ENCODE measurements at places on chromosomes 2 and 18.

DNA sequence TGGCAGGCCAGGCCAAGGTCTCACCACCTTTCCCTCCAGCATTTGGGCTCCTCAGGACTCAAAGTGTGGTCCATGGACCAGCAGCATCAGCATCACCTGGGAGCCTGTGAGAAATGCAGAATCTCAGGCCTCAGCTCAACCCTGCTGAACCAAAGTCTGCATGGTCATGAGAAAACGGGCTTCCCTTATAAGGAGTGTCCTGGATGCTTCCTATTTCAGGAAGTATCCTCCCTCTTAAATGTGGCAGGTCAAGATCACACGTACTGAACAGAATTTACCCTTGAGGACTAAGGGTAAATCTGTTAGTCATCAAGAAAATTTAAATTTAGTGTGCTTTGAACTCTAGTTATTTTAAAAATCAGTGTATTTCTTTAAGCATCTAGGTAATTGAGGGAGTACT lies 11.8 kb downstream of the CD8A start:
- no peak for DNase-seq

GRCh38 chr18:74291472-74291770 lies 342 bp downstream of the CYB5A start:
- peak; percentile 60 for DNase-seq

DNA sequence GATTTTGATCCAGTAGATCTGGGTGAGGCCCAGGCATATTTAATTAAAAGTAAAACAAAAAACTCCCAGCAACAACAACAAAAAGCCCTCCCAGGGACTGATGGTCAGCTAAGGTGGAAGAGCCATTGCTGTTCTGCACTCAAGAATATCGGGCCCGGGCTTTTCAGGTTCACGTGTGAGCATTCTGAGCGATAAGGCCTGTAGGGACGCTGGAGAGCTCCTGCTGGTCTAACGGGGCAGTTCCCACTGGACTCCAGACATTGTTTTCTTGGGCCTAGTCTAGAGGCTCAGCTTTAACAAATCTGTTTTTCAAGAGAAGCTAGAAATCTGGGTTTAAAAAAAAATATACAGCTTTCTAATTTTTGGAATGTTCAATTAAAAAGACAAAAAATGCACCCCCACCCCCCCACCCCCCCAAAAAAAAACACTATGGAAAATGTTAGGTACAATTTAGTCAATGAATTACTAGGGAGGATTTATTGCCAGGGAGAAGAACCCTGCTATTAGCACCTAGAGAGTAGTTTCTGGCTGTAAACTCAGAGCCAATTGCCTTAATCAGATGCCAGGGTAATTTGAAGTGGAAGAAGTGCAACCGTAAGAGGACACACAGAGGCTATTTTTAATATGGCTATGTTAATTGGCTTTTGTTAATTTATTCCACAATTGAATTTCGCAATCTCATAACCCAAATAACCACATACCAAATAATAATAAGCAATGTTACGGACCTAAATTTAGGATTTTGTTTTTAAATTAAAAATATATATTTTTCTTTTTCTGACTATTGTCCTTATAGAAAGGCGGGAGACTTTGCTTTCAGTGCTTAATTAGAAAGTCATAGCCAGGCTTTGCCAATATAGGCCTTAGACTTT lies 78.9 kb downstream of the MAP4K4 start:
- DNase-seq = no peak

DNA sequence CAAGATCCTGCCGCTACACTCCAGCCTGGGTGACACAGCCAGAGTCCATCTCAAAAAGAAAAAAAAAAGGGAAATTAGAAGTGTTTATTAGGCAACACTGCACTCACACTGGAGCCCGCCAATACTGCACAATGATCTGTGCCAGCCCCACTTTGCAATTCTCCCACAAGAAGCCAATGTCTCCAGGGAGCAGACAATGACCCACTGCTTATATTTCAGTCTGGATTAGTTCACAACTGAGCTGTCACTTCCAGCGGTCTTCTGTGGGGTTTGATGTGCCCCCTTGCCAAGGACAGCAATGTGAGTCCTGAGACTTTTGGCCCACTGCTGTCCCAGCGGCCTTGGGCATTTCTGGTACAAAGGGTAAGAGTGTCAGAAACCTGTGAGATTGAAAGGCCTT lies 85.6 kb upstream of the PPM1B start:
- no peak for DNase-seq

GRCh38 chr2:73828818-73829570 lies at the start of gene STAMBP:
Gene STAMBP (plus strand): TSS chr2:73828961. CDS start chr2:73830857, 1,896 bp downstream.
- peak; percentile 91 for DNase-seq

DNA sequence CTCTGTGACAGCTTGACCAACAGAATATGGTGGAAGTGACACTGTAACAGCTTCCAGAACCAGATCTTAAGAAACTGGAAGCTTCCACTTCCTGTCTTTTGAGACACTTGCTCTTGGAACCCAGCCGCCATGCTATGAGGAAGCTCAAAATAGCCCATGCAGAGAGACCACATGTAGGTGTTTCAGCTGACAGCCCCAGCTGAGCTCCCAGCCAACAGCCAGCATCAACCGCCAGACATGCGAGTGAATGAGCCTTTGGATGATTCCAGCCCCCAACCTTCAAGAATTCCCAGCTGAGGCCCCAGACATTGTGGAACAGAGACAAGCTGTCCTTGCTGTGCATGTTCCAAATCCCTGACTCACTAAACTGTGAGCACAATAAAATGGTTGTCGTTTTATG lies 27.9 kb downstream of the ACVR1 start:
- DNase-seq = no peak

DNA sequence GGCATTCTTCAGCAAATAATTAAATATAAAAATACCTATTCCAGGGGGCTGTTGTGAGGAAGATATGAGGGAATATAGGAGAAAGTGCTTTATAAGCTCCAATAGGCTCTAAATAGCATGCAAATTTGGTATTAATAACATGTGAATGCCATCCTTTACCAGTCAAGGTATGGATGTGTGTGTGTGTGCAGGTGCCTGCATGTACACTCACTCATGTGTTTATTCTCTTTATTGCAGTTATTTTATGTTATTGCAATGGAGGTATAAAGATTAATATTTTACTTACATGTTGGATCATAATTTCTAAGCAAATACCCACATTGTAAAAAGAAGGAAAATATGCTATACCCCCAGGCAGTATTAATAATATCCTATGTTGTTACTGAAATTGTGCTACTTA lies 1093.0 kb upstream of the GYPC start:
- no peak for DNase-seq

DNA sequence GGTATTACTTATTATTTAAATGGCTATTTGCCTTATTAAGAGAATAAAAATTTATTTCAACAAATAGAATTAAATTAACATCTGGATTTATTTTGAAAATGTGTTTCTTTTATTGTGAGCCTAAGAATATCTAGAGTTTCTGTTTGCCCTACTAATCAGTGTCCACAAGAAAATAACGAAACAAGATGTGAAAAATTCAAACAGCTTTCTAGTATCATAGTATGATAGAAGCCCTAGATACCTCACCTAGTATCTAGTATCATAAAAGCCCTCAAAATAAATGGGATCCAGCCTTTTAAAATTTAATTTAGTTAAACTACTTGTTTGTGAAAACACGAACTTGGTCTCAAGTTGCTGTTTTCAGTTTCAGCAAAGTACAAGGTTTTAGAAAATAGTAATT lies 13.7 kb upstream of the SLC40A1 start:
- DNase-seq = no peak

DNA sequence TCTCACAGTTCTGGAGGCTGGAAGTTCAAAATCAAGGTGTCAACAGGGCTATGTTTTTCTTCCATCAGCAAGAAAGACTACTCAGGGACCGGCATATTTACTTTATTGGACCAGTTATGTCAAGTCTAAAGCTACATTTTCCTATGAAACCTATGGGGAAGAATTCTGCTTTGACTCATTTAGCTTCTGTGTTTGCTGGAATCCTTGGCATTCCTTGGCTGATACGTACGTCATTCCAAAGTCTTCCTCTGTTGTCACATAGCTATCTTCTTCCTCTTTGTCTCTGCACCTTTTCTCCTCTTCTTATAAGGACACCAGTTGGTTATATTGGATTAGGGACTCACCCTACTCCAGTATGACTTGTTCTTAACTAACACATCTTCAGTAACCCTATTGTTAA lies 137.4 kb upstream of the FBXO11 start:
- DNase-seq = no peak

GRCh38 chr2:206241736-206242135 lies 32.7 kb upstream of the ZDBF2 start:
- no peak for DNase-seq

DNA sequence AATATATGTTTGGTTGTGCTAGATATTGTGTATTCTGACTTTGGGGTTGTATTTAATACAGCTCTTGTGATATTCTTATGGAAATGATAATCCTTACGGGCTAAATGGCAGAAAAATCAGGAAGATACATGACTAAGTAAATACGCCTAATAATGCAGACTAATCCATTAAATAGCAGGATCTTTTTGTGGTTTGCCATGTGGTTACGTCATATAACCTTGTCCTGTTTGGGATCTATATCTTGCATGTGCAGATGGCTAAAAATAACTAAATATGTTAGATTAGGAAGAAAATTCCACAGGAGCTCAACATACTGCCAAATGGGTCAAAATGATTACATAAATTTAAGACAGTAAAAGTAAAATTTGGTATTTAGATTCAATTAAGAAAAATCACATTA lies 83.0 kb downstream of the NEB start:
- no peak for DNase-seq

- no peak for DNase-seq
These were observed 63.8 kb upstream of the GALNT3 start for GRCh38 chr2:165857876-165858275.

DNA sequence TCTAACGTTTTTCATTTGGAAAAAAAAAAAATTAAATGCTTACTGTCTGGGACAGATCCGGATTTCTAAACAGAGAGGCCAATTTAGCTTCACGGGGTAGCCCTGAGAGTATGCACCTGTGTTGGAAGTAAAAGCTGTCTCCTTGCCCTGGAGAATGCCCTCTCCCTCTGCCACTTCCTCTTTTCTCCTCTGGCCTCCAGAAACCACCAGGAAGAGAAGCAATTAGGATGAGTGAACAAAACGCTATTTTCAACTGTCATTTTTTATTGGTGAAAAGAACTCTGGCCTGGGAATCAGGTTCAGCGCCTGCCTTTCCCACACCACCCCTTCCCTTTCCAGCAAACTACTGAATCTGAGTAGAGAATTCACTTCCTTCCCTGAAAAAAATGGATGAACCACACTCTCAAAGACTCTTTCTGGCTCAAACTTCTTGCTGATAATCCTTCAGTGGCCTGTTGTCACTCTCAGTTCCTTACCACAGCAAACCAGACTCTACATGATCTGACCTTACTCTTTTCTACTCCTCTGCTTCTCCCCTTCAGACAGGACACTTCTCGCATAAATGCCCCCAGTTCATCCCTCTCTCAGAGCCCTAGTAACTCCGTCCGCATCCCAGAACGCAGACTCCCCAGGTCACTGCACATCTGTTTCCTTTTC lies 29.8 kb downstream of the KLF7 start:
- DNase-seq = no peak

GRCh38 chr18:61992285-61992684 lies 99.5 kb upstream of the RNF152 start:
- no peak for DNase-seq

DNA sequence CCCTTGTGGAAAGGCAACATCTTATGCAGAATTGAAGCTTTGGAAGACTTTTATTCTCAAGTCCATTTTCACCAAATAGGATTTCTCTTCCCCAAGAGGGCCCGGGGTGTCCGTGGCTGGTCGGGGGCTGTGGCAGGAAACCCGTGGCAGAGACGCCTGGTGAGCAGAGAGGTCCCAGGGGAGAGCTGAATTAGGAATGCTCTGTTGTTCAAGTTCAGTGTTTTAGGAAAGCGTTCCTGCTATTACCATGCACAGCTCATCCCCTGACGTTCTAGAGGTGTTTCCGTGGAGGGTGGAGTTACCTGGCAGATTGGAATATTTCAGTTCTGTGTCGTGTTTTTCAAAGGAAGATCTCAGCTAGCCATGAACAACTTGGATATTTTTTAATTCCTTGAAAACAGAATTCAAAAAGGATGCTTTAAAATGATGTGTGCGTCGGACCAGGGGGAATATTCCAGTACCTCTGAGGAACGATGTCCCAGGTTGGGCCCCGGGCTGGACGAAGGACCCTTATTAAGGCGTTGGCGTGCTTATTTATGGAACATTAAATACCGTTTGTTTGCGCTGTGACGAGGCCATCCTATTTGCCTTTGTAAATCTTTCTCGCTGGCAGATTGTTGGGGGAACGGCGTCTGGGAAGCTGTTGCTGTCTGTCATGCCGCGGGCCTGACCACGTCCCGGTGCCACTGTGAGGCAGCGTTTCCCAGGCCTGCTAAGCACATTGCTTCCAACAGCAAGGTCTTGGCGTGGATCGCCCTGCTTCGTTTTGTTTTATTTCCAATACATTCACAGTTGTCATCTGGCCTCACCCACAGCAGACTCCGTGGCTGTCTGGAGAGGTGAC lies 8.2 kb downstream of the NFATC1 start:
- no peak for DNase-seq

GRCh38 chr2:164127971-164128527 lies 392.2 kb upstream of the FIGN start:
- DNase-seq = no peak

DNA sequence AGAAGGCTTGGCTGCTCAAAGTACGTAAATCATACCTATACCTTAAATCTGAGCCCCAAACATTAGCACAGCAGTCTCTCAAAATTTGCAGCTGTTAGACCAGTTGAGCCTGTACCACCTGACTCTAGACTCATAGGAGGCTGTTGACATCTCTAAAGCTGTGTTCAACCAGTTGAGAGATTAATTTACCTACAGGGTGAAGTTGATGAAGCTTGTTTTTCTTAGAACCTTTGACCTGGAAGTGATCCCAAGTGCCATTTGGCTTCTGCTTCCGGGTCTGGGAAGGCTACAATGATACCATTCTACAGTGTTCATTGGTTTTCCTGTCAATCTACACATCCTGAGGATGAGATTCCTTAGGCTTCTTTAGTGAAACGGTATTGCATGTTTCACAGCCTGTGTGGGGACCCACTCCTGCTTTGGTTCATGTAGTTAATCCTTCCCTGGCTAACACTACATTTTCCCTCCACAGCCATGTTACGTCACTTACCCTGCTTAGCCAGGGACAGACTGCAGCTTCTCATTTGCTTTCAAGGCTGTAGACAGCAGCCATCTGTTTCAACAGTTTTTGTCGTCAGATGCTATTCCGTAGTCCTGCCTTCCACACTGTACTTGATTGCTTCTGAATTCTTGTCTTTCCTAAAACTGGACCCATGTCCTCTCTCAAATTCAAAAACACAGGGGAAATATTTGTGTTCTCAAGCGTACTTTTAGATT lies 4.7 kb upstream of the IL1RL2 start:
- no peak for DNase-seq

GRCh38 chr18:10449396-10449795 lies 5.0 kb upstream of the APCDD1 start:
- no peak for DNase-seq

- DNase-seq = no peak
These were observed 366.2 kb upstream of the ID2 start for GRCh38 chr2:8315531-8316165.

GRCh38 chr2:42060718-42061619 lies 13.1 kb downstream of the PKDCC start:
- DNase-seq = peak; percentile 67

GRCh38 chr2:192265751-192266150 lies 71.0 kb upstream of the TMEFF2 start:
- no peak for DNase-seq

GRCh38 chr2:165120740-165121467 lies 82.9 kb downstream of the SCN3A start:
- DNase-seq = no peak

- peak; percentile 67 for DNase-seq
These were observed 417.0 kb downstream of the TXNL1 start for GRCh38 chr18:56221195-56222065.

- no peak for DNase-seq
These were observed 209.0 kb upstream of the VWC2L start for GRCh38 chr2:214201892-214202291.

All from D341Med (cell line).